Activated CD4-positive, alpha-beta T cell treated with anti-CD3 and anti-CD28 coated beads for 48 hours (primary cell): ENCODE measurements at places on chromosomes 1 and 21.

GRCh38 chr1:53316766-53317581 lies 10.9 kb downstream of the LRP8 start:
- DNase-seq = no peak

- DNase-seq = no peak
These were observed 137.4 kb upstream of the USP25 start for GRCh38 chr21:15592271-15592860.

DNA sequence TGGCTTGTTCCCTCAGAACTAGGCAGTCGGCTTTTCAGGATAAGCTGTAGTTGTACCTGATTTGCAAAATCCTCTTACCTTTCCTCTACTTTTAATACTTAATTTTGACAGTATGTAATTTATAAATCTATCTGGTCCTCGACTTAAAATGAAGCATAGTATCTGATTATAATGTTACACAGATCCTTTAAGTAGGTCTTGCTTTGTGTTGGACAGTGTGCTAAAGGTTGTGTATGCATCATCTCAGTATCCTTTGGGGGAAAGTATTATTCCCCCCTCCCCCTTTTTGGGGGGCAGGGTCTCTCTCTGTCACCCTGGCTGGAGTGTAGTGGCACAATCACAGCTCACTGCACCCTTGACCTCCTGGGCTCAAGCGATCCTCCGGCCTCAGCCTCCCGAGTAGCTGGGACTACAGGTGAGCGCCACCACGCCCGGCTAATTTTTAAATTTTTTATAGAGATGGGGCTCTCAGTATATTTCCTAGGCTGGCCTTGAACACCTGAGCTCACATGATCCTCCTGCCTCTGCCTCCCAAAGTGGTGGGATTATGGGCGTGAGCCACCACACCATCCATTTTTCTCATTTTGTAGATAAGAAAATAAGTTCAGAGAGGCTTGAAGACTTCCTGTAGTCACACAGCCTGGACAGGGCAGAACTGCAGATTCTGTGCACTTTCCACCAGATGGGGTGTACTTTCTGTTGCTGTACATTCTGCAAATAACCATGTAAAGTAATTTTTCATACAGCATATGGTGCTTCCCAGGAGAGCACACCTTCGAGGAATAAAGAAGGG lies 791 bp upstream of the STX6 start:
- DNase-seq = no peak

GRCh38 chr1:58572690-58573089 lies 4.4 kb downstream of the TACSTD2 start:
- DNase-seq = no peak

- DNase-seq = no peak
These were observed 161.8 kb downstream of the NFIA start for GRCh38 chr1:61244114-61244513.

- no peak for DNase-seq
These were observed 36.5 kb downstream of the GIPC2 start for GRCh38 chr1:78081980-78082860.

GRCh38 chr1:195278644-195279043 lies 1329.6 kb downstream of the KCNT2 start:
- no peak for DNase-seq

DNA sequence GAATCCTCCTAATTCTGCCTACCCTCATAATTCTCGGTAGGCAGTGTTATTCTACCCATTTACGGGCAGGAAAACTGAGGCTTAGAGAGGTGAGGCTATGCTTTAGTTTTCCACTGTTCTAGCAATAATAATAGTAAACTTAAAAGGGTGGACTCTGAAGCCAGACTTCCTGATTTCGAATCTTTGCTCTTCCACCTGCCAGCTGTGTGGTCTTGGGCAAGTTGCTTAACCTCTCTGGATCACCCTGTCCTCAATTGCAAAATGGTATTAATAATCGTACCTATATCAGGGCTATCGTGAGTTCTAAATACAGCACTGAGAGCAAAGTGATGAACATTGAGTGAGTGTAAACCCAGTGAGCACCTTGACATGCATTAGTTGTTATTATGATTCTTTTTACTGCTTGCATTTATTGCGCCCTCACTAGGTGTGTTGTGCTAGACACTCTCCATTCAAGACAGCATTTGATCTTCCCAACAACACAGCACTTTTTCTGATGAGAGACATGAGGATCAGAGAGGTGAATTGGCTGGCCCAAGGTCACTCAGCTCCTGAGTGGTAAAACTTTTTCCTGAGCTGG lies 102.3 kb upstream of the CSF3R start:
- DNase-seq = no peak

GRCh38 chr1:86370601-86371022 lies 25.5 kb downstream of the ODF2L start:
- DNase-seq = no peak

DNA sequence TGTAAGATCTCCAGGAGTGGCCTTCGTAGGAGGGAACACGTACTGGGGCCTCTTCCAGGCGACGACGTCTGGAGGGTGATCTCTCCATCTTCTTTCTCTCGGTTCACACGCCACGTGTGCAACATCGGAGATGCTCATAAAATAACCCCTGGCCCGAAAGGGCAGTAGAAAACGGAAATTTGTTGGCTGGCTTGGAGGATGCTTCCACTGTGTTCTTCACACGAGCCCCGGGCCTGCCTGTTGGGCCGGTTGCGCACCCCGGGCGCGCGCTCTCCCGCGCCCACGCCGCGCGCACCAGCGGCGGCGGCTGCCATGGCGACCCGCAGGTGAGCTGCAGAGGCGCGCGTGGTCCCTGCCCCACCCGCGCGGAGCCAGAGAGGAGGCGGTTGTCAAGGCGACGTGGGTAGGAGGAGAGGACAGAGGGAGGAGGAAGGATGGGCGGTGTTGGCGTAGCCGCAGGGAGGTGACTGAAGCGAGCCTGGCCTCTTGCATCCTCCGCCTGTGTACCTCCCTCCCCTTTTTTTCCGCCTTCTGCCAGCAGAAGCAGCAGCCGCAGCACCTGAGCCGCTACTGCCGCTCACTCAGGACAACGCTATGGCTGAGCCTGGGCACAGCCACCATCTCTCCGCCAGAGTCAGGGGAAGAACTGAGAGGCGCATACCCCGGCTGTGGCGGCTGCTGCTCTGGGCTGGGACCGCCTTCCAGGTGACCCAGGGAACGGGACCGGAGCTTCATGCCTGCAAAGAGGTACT lies at the start of gene ELAPOR1:
Gene ELAPOR1 (plus strand): TSS at position 526 of the 752 bp plus-strand sequence. CDS start 69 bp downstream, at position 595.
- peak; percentile 78 for DNase-seq

DNA sequence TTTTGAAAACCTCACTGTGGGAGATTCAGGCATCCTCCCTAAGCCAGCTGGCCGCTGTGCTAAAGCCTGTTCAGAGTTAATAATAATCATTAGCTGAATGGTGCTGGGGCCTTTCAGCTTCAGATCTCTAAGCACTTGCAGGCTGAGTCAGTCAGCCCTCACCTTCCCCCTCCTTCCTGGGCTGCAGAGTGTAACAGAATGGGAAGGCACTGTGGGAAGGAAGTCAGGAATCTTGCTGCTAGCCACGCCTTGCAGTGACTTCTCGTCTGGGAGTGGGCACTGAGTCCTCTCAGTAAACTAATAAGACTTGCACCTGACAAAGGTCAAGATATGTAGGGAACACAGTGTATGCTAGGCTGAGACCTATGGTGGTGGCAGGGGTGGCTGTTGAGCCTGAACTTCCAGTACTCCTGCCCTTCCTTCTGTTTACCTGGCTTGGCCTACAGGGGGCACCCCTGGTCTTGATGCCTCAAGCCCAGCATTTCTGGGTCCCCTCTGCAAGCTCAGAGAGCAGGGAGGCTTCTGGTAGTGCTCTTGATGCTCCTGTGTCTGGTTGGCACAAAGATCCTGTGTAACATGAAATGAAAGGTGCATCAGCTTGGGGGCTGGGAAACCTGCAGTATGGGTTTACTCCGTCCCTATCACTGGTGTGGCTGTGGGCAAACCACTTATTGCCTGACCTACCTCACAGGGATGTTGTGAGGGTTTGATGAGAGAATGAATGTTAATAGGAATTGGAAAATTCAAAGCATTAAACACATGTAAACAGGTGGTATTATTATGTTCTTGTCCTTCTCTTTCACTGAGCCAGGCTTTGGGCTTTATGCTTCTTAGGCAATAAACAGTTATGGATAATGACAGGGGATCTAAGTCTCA lies 6.0 kb downstream of the CYB561D1 start:
- peak; percentile 77 for DNase-seq

- DNase-seq = peak; percentile 42
These were observed 20.8 kb upstream of the EPB41 start for GRCh38 chr1:28893403-28894102.

GRCh38 chr1:10553118-10553517 lies 78.4 kb downstream of the PEX14 start:
- no peak for DNase-seq

DNA sequence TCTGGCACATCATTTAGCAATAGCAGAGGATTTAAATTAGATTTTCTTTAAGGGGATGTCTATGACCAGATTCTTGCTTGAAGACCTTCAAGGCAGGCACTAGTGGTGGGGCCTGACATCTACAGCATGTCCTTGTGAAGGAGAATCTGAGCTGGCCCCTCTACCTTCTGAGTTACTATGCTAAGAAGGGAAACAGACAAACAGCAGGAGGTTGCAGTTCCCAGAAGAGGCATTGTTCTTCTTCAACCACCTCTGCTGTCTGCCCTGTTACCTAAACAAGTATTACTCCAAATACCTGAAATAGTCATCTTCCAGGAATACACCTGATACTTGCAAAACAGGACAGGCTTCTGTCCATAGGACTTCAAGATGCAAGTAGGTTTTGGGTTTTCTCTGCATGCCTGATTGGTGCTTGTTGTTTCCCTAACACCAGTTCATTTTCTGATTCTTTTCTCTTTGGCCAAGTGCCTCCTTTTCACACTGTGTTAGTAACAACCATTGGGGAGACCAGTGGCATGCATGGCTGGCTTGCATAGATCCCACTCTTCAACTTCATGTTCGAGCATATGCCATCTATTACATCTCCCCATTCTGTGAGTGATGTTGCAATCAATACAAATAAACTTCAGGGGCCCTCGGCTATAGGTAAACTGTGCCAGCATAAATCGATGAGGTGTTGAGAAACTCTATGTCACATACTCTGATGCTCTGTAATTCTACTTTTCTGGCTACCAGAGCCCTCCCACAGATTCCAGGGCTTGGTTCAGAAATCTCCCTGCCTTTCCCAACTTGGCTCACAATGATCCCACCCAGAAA lies 93.0 kb upstream of the DUSP10 start:
- no peak for DNase-seq

GRCh38 chr1:111813440-111814304 lies 58.0 kb downstream of the DDX20 start:
- DNase-seq = no peak

GRCh38 chr1:241560146-241560848 lies 28.1 kb downstream of the KMO start:
- no peak for DNase-seq

- DNase-seq = no peak
These were observed 100.5 kb downstream of the NAV1 start for GRCh38 chr1:201639391-201639790.

- no peak for DNase-seq
These were observed 6.9 kb upstream of the ETV3 start for GRCh38 chr1:157145076-157145475.

DNA sequence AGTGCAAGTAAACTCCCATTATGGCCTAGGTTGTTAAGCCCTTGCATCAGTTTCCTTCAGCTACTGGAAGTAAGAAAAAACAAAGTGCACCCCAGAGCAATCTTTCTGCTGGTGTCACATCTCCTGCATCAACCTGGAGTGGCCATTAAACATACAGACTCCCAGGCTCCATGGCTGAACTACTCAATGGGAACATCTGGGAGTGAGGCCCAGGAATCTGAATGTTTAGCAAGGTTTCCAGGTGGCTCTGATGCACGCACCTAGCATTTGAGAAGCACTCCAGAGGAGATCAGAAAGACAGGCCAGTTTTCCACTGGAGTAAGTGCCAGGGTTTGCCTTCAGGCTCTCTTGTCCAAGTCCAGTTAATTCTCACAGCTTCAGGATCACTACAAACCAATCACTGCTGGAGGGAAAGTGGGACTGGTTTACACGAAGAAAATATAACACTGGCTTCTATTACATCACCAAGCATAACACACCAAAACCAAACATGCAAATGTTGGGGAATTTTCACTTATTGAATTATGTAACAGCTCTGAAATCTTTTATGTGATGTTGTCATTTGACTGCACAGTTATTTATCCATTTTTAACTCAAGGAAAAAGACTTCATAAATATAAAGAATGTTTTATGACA lies 22.3 kb upstream of the ABCA4 start:
- no peak for DNase-seq

- DNase-seq = no peak
These were observed 165.3 kb upstream of the SYT6 start for GRCh38 chr1:114318961-114319360.

GRCh38 chr1:64686828-64687724 lies 57.8 kb upstream of the RAVER2 start:
- peak; percentile 27 for DNase-seq

DNA sequence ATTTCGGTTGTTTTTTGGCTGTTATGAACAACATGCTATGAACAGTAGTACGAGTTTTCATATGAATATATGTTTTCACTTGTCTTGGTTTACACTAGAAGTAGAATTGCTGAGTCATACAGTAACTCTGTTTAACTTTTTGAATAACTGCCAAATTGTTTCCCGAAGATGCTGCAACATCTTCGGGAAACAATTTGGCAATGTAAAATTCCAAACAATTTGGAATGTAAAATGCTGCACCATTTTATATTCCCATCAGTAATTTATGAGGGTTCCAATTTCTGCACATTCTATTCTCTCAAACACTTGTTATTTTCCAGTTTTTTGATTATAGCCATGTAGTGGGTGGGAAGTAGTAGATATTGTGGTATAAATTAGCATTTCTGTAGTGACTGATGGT lies 11.6 kb downstream of the PCBP3 start:
- no peak for DNase-seq

GRCh38 chr1:245272676-245273075 lies 117.9 kb downstream of the KIF26B start:
- no peak for DNase-seq

- DNase-seq = no peak
These were observed 189.5 kb upstream of the C1orf174 start for GRCh38 chr1:4089421-4090175.

- DNase-seq = no peak
These were observed 25.8 kb upstream of the PIGC start for GRCh38 chr1:172469717-172470116.

DNA sequence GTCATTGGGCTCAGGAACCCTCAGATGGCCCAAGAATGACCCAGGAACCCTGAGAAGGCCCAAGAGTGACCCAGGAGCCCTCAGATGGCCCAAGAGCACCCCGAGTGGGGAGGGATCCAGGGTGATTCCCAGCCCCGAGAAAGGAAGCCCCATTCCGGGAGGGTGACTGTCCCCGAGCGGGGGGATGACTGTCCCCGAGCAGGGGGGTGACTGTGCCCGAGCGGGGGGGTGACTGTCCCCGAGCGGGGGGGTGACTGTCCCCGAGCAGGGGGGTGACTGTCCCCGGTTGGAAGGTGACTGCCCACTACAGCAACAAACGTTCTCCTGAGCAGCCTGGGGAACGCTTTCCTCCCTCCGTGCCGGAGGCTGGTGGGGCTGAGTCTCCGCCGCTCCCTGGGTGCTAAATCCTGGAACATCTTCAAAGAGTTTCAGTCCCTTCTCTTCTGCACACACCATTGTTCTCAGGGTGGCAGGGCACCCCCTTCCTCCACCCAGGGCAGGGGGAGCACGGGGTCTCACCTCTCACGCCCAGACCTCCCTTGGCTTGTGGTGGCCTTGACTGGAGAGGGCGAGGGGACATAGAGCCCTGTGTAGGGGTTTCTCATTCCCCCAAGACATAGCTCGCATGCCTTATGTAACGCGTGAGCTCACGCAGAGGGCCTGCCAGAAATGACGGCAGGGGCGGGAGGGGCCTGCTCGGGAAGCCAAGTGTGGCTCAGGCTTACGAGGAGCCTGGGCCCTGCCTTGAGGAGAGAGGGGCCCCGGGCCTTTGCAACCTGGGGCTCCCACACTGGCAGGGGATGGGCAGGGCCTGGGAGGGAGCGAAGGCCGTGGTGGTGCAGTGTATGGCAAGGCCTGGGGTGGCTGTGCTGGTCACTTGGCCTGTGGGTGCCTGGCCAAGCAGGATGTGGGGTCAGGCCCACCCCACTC lies 14.3 kb upstream of the SKI start:
- no peak for DNase-seq
